ENCODE measurements at places on chromosomes 13 and 19.

DNA sequence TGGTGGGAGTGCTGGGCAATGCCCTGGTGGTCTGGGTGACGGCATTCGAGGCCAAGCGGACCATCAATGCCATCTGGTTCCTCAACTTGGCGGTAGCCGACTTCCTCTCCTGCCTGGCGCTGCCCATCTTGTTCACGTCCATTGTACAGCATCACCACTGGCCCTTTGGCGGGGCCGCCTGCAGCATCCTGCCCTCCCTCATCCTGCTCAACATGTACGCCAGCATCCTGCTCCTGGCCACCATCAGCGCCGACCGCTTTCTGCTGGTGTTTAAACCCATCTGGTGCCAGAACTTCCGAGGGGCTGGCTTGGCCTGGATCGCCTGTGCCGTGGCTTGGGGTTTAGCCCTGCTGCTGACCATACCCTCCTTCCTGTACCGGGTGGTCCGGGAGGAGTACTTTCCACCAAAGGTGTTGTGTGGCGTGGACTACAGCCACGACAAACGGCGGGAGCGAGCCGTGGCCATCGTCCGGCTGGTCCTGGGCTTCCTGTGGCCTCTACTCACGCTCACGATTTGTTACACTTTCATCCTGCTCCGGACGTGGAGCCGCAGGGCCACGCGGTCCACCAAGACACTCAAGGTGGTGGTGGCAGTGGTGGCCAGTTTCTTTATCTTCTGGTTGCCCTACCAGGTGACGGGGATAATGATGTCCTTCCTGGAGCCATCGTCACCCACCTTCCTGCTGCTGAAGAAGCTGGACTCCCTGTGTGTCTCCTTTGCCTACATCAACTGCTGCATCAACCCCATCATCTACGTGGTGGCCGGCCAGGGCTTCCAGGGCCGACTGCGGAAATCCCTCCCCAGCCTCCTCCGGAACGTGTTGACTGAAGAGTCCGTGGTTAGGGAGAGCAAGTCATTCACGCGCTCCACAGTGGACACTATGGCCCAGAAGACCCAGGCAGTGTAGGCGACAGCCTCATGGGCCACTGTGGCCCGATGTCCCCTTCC lies 10.5 kb downstream of the C5AR1 start:
- no peak for DNase-seq

GRCh38 chr19:17888260-17888659 lies 16.5 kb downstream of the SLC5A5 start:
- no peak for DNase-seq

DNA sequence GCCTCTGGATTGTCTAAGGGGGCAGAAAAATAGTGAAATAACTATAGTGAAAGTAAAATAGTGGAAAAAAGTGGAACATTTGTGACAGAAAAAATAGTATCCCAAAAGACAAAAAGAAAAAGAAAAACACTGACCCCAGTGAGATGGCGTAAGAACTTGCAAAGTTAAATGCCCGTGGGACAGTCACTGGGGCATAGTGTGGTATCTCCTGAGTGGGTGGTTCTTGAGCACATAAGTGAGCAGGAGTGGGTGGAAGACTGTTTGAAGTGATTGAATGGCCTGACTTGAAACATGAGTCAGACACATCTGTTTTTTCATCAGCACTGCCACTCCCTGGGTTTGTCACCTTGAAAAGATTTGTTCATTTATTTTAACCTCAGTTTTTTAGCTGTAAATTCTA lies 2.5 kb downstream of the ZNF430 start:
- peak; percentile 10 for DNase-seq

GRCh38 chr13:27338816-27339215 lies 68.2 kb downstream of the RASL11A start:
- DNase-seq, result no peak

DNA sequence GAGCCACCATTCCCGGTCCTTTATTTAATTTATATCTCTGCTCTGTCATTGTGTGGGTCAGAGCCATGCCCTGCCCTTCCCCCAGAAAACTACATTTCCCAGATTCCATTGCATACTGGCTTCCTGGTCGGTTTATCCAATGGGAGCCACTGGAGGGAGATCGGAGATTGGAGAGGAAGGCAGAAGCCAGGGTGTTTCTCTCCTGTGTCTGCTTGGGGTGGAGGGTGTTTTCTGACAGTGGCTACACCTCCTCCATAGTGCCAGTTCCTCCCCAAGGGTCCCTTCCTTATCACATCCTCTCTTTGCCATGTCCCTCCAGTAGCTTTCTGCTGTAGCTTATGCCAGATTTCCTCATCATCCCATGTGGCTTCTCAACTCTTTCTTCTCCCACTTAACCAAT lies 19.0 kb downstream of the OLFM2 start:
- peak; percentile 86 for DNase-seq

- no peak for DNase-seq
Observed at GRCh38 chr13:92407858-92408257, 818.7 kb upstream of the GPC6 start.

DNA sequence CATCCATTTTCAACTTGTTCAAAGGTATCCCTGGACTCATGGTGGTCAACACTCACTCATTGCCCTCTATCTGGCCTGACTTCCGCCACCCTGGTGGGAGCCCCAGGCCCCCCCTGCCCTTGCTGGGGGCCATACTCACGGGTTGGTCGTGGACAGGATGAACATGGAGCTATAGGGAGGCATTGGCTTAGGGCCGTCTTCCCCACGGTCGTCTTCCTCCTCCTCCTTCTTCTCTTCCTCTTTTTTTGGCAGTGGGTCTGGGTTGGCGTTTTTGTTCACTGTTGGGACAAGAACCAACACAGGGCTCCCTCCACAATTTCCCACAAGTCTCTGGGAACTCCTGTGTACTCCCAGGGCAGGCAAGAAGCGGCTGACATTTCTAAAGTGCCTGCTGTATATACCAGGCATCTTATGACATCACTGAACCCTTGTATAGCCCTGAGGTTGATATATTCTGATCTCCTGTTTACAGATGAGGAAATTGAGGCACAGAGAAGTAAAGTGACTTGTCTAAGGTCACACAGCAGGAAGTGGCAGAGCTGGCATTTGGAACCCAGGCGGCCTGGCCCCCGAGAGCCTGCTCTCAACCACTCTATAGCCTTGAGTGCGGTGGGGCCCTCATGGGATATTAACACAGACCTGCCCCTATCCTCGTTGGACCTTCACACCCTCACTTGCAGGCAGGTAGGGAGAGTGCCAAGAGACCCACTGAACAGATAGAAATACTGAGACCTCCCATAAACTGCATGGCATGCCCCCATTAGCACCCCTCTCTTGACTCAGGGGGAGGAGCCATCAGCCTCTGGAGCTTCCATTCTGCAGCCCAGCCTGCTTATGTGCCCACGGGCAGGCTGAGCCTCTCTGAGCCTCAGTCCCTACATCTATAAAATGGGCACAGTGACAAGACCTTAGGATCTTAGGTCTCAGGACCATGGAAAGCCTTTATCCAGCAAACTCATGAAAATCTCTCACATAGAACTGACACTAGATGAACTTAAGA lies 135.0 kb downstream of the IER2 start:
- DNase-seq, result no peak

DNA sequence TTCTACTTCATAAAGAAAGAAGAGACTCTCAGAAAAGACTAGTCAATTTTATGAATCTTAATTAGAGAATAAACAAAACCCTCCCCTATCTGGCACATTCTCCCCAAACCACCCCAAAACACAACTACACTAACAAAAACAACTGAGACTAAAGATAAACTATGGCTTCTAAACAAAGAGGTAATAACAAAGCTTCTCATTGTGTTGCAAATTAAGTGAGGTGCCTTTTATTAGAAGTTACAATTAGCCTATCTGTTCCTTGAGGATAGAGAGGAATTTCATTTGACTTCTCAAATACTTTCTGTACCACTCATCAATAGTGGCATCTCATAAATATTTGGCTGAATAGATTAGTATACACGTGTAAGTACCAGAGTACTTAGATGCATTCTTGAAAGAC lies 1196.2 kb downstream of the PCDH9 start:
- no peak for DNase-seq

GRCh38 chr19:6219586-6220290 lies 60.0 kb downstream of the MLLT1 start:
- DNase-seq, result no peak

- no peak for DNase-seq
Observed at GRCh38 chr13:47959468-47960247, 41.4 kb downstream of the SUCLA2 start.

GRCh38 chr19:18203408-18203862 lies 407 bp downstream of the RAB3A start:
- DNase-seq, result no peak

DNA sequence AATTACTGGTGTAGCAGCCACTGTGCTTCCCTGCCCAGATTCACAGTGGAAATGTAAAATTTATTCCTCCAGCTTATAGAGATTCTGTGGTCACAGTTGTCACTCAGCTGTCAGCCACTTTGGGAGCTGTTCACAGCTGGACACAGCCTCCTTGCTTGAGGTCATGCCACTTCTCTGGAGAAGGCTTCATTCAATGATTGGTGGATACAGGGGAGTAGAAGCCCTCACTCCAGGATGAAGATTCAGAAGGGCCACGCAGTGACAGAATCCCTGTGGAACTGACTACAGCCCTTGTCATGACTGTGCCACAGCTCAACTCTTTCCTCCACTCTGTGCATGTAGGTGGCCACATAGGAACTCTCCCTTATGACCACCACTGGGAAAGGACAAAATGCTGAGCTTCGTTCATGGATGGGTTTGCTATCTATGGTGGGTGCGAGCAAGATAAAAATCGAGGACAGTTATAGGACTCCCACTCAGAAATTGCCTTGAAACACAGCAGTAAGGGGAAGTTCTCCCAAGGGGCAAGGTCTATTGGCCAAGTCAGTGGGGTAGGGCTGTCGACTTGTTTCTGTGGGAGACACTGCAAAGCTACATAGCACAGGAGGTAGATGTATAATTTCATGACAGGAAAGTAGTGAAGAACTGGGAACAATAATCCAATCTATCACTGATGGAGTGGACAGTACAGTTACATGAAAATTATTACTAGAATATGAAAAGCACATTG lies 98.7 kb downstream of the CCNA1 start:
- no peak for DNase-seq

DNA sequence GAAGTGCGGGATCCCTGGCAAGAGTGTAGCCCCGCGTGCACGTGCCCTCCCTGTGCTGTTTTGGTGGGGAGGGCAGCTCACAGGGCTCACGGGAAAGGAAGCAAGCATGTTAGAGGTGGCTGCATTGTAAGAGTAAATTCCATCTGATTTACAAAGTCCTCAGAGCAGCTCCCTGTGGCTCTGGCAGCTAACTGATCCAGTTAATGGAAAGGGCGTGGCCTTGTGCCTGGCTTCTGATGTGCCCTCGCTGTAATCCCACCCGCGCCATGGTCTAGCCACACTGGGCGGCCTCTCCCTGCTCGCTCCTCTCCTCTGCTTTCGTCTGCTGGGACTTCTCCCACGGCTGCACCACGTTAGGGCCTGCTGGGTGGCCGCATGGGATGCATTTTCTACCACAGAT lies 258.5 kb downstream of the FGF9 start:
- DNase-seq, result no peak

- no peak for DNase-seq
Observed at GRCh38 chr13:34678154-34678553, 263.9 kb upstream of the NBEA start.

GRCh38 chr13:97344265-97345175 lies 89.4 kb upstream of the RAP2A start:
- peak; percentile 64 for DNase-seq

DNA sequence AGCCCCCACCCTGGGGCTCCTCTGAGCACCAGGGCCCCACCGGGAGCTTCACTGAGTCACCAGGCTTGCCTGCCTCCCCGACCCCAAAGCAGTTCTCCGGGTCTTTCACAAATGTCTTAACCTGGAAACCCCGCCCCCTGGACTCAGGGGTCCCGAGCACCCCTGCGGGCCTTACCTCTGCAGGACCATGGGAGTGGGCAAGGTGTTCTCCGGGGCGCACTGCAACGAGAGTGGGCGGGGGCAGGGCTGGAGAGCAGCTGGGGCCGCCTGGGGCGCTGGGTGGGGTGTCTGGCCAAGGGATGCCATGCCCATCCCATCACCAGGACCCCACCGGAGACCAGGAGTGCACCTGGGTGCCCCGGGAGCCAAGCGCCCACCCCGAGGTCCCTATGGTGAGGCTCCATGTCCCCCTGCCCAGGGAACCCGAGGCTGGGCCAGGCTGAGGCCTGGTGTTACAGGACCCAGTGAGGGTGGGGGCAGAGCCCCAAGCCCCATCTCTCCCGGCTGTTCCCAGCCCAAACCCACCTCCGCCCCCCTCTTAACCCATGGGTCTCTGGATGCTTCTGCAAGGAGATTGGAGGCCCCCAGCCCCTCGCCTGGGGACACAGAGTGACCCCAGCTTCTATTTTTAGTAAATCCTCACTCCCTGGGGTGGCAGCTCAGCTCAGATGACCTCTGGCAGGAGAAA lies 10.9 kb downstream of the MKNK2 start:
- no peak for DNase-seq

DNA sequence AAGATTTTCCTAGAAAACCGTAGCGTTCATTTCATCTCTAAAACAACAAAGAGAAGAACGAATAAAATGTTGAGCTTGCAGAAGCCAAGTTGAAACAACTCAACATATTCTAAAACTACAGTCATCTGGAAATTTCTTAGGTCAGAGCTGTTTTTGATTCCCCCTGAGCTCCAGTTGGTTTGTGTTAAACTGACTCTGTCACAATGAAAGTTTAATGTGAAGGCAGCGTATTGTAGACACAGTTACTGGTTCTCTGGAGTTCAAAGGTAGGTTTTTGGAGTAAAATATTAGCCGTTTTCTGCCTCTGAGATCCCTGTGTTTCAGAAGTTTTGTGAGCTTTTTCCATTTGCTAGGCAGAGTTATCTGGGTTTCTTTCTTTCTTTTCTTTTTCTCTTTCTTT lies 2.2 kb downstream of the ARHGEF7 start:
- no peak for DNase-seq

DNA sequence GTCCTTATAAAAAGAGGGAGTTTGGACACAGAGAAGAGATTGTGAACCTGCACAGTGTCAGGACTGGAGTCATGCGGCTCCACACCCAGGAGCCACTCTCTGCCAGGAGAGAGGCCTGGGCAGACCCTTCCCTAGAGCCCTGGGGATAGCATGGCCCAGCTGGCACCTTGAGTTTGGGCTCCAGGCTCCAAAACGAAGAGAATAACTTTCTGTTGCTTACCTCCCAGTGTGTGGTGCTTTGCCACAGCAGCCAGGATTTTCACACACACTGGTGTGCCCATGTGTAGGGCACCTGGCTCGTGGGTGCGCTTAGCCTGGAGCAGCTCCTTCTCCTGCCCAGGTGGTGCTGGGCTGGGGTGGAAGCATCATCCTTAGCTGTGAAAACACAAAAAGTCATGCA lies 344.3 kb downstream of the TEX29 start:
- DNase-seq, result no peak

DNA sequence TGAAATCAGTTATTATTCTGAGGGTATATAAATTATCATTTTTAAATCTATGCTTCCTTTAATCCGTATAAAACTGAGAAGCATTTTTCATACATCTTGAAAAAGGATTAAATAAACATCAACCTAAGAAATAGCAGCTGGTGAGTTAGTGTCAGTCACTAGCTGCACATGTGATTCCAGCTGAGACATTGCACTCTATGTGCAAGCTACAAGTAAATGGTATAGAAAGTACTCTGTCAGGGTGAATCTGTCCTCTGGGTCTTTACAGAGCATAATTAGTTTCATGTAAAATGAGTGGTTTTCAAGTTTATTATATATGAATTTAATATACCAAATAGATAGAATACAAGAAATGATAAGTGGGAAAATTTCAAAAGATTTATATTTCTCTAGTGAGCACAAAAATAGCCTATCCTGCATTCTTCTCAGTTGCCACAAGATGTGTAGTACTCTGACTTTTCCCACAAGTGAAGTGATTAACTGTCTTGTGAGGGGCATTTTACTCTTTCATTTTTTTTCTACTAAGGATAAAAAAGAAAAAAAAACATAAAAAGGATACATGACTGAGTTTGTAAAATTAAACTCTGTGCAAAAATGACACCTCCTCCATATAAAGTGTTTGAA lies 1372.1 kb downstream of the PCDH9 start:
- DNase-seq, result no peak
